HAP-1 (cell line): ENCODE measurements at places on chromosomes 3 and 15.
A peak's percentile ranks its signal among the peaks of the same experiment; 100 is the strongest.

DNA sequence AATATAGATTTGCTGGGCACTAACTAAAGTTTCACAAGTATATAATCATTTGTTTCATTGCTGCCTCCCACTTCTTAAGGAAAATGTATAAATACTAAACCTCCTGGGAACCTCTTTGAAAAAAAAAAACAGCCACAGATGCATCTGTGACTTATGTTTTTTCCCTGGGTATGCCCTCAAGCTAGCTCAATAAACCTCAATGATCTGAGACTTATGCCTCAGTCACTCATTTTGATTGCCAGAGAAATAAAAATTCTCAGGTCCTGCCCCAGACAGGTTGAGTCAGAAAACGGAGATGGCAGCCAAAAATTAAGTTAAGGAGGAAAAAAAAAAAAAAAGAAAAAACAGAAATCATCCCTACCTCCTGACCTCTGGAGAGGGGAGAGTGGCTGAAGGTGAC lies 22.1 kb downstream of the ILDR1 start:
- no peak for DNase-seq

DNA sequence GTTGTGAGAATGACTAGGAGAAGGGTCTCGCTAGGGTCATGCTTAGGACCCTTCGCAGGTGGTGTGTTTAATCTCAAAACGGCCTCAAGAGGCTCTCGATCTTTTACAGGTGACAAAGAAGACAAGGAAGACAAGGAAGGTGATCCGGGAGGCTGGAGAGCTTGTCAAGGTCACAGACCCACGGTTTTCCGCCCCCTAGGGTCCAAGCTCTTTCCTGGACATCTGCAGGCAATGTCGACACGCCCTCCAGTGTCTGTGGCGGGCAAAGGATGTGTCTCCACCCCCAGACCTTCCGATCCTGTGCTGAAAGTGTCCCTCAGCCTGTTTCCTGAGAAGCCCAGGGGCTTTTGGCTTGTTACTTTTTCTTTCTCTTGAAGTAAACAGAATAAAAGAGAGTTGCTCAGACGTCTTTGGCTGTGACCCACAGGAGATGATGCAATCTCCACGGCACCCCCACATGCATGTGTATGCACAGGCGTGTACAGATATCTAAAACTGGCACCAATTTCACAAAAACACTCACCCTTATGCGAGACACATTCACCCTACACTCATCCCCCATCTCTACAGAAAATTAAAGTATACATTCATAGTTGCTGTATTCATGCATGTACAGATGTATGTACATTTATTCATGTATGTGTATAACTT lies 108.8 kb downstream of the KLF13 start:
- DNase-seq, result peak; percentile 90

GRCh38 chr3:187739561-187740332 lies 5.5 kb downstream of the BCL6 start:
- peak; percentile 75 for DNase-seq

GRCh38 chr3:136577791-136578190 lies 174.4 kb downstream of the STAG1 start:
- DNase-seq, result no peak

DNA sequence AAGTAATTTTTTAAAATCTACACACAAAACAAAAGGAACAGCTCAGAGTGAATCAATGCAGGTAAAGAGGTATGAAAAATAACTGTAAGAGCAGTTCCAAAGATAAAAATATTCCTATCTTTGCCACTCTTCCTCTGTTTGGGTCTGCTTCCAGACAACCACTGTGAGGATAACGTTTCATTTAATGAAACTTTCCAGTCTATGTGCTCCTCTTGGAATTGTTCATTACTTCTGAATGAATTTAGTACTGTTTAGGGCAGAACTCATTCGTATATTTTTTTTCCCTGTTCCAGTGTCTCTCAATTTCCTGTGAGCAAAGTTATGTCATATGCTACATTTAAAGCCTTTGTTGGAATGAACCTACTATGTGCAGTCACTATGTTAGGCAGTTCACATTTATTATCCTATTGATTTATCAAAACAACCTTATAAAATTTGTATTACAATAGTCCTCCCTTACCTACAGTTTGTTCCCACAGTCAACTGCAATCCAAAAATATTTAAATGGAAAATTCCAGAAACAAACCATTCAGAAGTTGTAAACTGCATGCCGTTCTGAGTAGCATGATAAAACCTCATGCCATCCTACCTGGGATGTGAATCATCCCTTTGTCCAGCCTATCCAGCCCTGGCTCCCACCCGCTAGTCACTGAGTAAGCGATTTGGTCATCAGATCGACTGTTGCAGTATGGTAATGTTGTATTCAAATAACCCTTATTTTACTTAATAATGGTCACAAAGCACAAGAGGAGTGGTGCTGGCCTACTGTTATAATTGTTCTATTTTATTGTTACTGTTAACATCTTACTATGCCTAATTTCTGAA lies 98.1 kb downstream of the TMCC1 start:
- DNase-seq, result no peak

- DNase-seq, result peak; percentile 88
Observed at GRCh38 chr3:24476871-24477656, 17.6 kb downstream of the THRB start.

GRCh38 chr15:65175511-65175910 lies 9.6 kb downstream of the CLPX start:
- no peak for DNase-seq

DNA sequence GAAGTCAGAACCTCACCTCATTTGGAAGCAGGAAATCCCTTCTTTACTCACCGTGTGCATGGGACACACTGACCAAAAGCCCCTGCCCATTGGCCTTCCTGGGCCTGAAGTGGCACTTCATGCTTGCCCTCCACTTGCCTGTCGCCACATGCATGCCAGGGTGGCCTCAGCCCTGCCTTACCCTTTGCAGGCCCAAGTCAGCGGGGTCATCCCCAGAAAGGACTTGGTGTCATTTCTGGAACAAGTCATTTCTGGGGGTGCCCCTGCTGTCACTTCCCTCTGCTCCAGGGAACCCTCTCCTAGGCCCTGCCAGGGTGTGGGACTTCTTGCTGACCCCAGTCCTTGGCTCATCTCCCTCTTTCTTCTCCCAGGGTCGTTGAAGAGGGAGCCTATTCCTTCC lies 59.9 kb upstream of the CGNL1 start:
- no peak for DNase-seq

DNA sequence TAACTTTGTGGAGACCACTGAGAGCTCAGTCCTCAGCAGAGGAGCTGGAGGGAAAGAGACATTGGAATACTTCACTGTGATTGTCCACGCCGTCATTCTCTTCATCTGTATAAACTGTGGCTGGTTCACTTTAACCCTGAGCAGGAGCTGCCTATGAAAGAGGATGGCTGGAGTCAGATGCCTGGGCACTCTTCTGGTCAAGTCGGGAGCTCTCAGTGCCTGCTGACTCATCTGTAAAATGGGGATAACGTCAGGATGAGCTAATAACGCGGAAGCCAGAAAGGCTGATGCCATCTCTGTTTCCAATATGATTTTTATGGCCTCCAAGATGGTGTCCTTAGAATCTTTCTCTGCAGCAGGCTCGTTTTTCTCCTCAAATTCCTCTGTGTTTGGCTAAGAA lies 51.6 kb upstream of the MRPS22 start:
- no peak for DNase-seq

DNA sequence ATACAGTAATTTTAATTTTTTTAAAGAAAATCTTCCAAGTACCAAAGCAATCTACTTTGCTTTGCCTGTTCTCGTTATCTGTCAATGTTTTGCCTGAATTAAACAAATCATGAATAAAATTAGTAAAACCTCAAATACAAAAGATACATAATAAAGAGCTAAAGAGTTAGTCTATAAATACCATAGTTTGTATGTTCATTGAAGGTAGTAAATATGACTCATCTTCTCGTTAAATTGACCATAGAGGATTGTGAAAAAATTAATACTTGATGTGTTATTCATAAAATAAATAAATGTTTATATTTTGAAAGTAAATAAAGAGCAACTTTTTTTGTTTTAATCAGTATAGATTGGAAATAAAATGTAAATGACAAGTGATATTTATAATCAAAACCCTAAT lies 246.5 kb upstream of the PLSCR5 start:
- no peak for DNase-seq

DNA sequence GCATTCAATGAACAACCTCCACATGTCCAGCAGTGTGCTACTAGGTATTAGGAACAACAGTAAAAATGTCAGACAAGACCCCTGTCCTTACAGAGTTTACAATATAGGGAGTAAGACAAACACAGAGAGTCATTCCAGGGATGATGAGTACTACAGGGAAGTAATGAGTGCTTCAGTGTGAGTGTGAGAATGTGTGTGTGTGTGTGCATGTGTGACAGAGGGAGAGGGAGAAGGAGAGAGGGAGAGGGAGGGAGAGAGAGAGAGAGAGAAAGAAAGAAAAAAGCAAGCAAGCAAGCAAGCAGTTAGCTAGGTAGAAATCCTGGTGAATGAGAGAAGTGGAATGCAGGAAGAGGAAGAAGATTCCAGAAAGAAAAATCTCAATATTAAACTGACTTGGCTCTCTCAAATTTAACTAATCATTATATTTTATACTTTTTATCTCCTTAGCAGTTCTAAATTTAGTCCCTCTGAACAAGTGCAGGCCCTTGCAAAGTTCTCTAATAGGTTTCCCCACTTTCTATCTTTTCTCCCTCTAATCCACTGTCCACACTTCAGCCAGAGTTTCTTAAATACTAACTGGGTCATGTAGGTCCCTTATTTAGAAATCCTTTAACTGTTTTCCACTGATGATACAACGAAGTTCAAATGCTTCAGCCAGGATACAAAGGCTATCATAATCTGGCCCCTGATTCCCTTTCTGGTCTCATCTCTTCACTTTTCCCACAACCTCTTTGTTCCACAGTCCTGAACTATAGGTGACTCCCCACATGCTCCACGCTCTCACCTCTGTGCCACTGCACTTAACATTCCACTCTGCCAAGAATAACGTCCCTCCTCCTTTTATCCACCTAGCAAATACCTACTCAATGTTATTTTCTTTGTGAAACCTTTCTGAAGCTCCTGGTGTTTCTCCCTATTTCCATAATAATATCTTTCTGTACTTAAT lies 10.3 kb downstream of the DCBLD2 start:
- no peak for DNase-seq

DNA sequence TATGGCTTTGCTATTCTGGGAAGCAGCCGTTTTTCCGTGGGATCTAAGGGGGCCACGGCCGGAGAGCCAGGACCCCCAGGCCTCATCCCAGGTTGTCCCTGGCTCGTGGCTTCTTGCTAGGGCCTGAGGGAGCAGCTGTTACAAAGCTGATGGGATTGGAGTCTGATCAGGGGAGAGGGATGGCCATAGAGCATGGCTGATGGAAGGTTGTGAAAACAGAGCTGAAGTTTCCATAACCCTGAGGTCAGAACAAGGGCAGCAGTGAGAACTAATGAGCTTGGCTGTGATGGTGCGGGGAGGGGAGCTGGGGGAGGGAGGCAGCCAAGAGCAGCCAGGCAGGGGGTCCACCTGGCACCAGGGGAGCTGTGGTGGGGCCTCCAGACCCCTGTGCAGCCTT lies 63.0 kb downstream of the LINGO1 start:
- DNase-seq, result no peak

- DNase-seq, result no peak
Observed at GRCh38 chr3:4334548-4334947, 31.4 kb downstream of the SETMAR start.

DNA sequence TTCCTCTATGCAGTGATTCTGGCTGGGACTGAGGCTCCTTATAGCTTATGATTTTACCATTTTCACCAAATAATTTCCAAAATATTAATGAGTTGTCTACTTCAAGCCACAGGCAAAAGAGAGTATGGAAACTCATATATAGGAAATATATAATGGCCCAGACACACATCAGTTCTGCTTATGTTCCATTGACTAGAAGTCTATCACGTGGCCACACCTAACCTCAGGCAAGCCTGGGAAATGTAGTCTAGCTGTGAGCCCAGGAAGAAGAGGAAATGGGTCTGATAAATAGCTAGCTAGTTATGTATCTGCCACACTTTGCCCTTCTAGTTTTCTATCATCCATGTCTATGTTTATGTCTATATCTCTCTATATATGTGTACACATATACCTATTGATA lies 195.1 kb downstream of the OTOL1 start:
- DNase-seq, result no peak

GRCh38 chr3:184970186-184970585 lies 158.2 kb downstream of the VPS8 start:
- DNase-seq, result no peak

- DNase-seq, result no peak
Observed at GRCh38 chr3:136694321-136694720, 57.9 kb downstream of the STAG1 start.

- DNase-seq, result no peak
Observed at GRCh38 chr3:135348690-135349089, 553.6 kb downstream of the EPHB1 start.

DNA sequence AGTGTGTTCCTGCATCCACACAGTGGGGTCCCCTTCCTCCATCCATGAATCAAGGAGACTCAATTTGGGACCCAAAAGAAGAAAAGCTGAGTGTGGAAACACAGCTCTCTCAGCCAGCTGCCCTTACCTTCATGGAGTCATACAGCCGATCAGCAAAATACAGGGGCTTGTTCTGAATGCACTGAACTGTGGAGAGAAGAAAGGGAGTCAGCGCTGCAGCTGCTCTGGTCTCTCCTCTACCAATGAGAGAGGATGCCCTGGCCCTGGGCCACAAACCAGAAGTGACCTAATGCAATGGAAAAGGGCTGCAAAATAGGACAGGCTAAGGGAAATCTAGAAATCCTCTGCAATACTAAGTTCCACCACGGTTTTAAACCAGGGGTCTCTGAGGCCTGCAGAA lies 46.7 kb downstream of the ANXA2 start:
- DNase-seq, result no peak

- no peak for DNase-seq
Observed at GRCh38 chr15:57160823-57161560, 215.3 kb upstream of the CGNL1 start.

DNA sequence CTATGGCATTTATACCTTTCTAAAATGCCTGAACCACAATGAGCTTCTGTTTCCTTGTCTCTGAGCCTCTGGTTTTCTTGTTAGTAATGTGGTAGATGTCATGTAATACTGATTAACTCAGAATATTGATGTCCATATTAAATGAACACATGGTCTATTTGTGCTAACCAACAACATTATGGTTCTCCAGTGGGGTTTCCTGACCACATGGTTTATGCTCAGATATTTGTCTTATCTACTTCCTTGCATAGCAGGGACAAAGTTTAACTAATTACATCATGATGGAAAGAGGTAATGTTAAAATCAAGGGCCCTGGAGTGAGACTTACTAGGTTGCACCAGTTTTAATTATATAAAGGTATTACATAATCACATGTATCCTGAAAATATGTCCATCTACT lies 62.6 kb upstream of the SCN10A start:
- no peak for DNase-seq

- DNase-seq, result no peak
Observed at GRCh38 chr3:141011997-141012262, 39.2 kb upstream of the SPSB4 start.

DNA sequence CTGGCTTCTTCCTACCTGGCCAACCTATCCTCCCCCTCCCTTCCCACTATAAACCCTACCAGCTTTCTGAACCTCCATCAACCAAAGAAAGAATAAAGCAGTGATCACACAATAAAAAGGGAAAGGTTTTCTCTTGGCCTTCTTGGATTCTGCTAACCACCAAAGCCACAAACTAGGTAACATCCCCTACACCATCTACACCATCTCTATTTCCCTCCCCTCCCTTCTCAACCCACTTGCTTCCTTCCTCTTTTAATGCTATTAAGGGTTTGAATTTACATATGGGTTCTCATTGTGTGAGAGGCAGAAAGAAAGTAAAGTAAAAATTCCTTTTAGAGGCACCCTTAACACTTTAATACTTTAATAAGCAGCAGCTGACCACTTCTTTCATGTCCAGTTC lies 25.8 kb upstream of the RSL24D1 start:
- DNase-seq, result no peak
